ENCODE measurements at places on chromosomes 2 and 18. TPM values are rescaled to one million over a fixed set of nuclear protein-coding genes. Genes with fewer than 3 reads are reported as not detected.

Gene TFPI
- 91.4 TPM for total RNA-seq

Gene PDIA6
- total RNA-seq, result 91.1 TPM

Gene SERPINB8
- 20.2 TPM for total RNA-seq

Gene SMPD4
- total RNA-seq, result 83.3 TPM

Gene LRP2
- total RNA-seq, result not detected

Gene HPCAL1
- 125 TPM for total RNA-seq

Gene FAM237A
- total RNA-seq, result not detected

Gene EIF2B4
- 19.8 TPM for total RNA-seq

Gene FEZ2
- total RNA-seq, result 58.4 TPM

Gene ANKRD30B
- 2.5 TPM for total RNA-seq

Gene IL18R1
- total RNA-seq, result 3.6 TPM

Gene PNPT1
- 11.6 TPM for total RNA-seq

Gene REG3G
- 33.1 TPM for total RNA-seq

Gene FOXD4L1
- total RNA-seq, result not detected

Gene CCDC74A
- not detected for total RNA-seq

Gene RFX8
- not detected for total RNA-seq

Gene SULT1C2
- 34.5 TPM for total RNA-seq

Gene ITPRIPL1
- total RNA-seq, result not detected

Gene OSR1
- total RNA-seq, result 14.9 TPM

Gene ALKAL2
- total RNA-seq, result 3.6 TPM

Gene ALK
- total RNA-seq, result 1.3 TPM

Gene FAM117B
- 20.1 TPM for total RNA-seq

Gene CSRNP3
- 10.5 TPM for total RNA-seq

Gene ZNF2
- 3.7 TPM for total RNA-seq

Gene SH3BP4
- 16.5 TPM for total RNA-seq

Gene SPHKAP
- total RNA-seq, result not detected

Gene CYP27C1
- total RNA-seq, result not detected

Gene ANO7
- total RNA-seq, result 89.1 TPM

Gene PLCL1
- 5.8 TPM for total RNA-seq

Gene KRTCAP3
- total RNA-seq, result 109 TPM

Gene M1AP
- not detected for total RNA-seq

Gene RESP18
- total RNA-seq, result not detected

Gene ACMSD
- total RNA-seq, result not detected

Gene KCNS3
- 14.0 TPM for total RNA-seq

Data from Peyer's patch (tissue), 4 donors.